ENCODE measurements at places on chromosomes 7 and 10.

DNA sequence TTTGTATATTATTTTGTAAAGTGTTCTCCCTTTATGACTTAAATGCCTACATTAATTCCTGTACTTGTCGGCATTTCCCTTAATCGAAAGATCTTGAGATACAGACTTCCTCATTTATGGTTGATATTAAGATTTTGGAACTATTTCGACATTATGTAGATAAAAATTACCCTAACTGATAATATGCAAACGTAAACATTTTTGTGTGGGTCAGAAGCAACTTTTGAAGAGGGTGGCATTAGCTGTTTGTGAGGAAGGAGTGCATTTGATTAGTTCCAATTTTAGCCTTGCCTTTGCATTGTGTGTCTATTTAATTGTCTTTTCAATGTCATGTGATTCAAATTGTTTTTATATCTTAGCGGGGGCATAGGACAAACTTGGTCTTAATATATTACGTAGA is 114.7 kb downstream of the BICC1 start:
- no peak for DNase-seq

DNA sequence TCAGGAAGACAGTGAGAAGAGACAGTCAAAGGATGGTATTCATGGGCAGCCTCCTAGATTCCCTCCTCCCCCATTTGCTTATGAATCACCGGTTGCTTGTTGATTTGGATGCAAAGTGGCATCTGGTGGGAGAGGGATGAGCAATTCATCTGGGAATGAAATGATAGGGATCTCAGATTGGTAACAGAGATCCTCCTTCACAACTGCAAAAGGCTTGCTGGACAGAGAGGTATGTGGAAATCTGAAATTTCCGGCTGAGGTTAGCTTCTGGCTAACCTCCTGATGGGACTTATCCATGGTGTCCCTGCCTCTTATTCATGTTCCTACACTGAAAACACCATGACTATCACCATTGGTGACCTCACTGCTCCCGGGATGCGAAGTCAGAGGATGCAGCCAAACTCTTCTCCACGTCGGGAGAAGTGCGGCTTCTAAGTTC is 48.4 kb upstream of the PODXL start:
- DNase-seq = no peak

DNA sequence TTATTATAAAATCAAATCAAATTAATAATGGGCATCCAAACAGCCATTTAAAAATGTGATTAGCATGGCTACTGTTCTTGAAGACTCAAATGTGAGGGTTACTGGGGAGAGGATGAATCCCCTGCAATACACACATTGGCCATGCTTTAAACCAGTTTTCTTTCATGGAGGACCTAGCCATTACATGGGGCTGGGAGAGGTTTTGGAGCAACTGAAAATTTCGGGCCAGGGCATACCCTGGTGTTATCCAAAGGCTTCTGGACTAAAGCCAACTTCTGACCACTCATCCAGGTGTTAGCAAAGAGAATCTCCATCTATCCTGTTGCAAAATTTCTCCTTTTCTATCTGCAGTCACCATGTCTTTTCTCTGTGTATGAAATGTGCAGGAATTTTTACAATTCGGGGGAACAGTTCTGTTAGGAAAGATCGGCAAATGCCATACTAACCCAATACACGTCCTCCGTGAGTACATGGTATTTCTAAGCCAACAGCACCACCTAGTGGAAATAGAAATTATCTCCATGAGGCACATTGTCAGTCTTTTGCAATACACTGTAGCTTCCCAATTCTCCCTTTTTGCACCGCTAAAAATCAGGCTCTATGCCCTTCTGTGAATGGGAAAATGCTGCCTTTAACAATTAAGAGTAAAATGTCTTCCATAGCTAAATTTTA is 47.0 kb upstream of the ZNF107 start:
- peak; percentile 64 for DNase-seq

GRCh38 chr7:46625032-46625431 is 704.0 kb upstream of the IGFBP3 start:
- no peak for DNase-seq

- DNase-seq = no peak
Observed at GRCh38 chr7:95493247-95493646, 7.5 kb downstream of the ASB4 start.

GRCh38 chr10:106571192-106571946 is 593.1 kb downstream of the SORCS1 start:
- DNase-seq = no peak

GRCh38 chr10:119516381-119517234 is 25.9 kb downstream of the RGS10 start:
- DNase-seq = no peak

GRCh38 chr10:131093795-131094366 is 217.6 kb downstream of the TCERG1L start:
- no peak for DNase-seq

DNA sequence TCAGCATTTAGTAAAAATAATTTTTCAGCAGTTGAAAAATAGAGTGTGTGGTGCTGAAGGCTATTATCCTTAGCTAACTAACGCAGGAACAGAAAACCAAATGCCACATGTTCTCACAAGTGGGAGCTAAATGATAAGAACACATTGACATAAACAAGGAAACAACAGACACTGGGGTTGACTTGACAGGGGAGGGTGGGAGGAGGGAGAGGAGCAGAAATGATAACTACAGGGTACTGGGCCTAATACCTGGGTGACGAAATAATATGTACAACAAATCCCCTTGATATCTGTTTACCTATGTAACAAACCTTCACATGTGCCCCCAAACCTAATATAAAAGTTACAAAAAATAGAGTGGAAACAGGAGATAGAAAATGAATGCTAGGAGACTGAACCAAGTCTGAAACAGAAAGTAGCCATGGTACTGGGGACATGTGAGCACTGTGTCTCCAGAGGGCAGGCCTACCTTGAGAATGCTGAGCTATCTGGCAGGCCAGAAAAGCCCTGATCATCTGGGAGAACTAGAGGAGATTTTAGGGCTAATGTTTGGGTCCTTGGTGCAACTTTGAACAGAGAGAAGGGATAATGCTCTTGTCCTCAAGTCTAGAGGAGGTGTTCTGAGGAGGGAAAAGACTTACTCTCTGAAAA is 4.7 kb upstream of the EFCAB10 start:
- no peak for DNase-seq

- DNase-seq = peak; percentile 78
Observed at GRCh38 chr7:141012044-141012685, 2.6 kb downstream of the MRPS33 start.

- no peak for DNase-seq
Observed at GRCh38 chr10:130921461-130921860, 390.1 kb downstream of the TCERG1L start.

GRCh38 chr7:23044581-23044980 is 30.7 kb upstream of the HYCC1 start:
- DNase-seq = peak; percentile 12

DNA sequence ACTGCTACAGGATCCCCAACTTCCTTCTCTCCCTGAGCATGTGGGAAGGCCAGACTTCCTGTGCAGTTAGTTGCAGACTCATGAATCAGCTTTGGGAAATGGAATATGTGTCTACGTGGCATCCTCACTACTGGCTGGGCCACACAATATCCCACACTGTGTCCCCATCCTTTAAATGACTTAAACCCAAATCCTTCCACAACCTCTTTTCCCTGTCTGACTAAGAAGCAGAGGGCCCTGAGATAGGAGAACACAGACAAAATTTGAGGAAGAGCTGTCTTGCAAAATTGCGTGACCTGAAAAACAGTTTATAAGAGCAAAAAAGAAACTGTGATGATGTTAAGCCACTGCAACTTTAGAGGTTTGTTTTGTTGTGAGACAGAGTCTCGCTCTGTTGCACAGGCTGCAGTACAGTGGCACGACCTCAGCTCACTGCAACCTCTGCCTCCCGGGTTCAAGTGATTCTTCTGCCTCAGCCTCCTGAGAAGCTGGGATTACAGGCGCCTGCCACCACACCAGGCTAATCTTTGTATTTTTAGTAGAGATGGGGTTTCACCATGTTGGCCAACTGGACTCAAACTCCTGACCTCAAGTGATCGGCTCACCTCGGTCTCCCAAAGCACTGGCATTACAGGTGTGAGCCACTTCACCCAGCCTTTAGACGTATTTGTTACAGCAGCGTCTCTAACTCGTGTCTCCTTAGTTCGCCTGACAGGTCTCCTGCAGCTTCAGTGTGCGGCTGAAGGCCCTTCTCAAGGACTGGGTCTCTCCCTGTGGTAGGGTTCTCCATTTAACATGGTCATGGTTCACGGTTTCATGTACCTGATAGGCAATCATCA is 46.9 kb upstream of the SFMBT2 start:
- DNase-seq = no peak
